HuH-7.5 (cell line): ENCODE measurements at places on chromosomes 12 and 14.

GRCh38 chr12:55970775-55971174 lies 3.1 kb upstream of the RAB5B start:
- no peak for DNase-seq

DNA sequence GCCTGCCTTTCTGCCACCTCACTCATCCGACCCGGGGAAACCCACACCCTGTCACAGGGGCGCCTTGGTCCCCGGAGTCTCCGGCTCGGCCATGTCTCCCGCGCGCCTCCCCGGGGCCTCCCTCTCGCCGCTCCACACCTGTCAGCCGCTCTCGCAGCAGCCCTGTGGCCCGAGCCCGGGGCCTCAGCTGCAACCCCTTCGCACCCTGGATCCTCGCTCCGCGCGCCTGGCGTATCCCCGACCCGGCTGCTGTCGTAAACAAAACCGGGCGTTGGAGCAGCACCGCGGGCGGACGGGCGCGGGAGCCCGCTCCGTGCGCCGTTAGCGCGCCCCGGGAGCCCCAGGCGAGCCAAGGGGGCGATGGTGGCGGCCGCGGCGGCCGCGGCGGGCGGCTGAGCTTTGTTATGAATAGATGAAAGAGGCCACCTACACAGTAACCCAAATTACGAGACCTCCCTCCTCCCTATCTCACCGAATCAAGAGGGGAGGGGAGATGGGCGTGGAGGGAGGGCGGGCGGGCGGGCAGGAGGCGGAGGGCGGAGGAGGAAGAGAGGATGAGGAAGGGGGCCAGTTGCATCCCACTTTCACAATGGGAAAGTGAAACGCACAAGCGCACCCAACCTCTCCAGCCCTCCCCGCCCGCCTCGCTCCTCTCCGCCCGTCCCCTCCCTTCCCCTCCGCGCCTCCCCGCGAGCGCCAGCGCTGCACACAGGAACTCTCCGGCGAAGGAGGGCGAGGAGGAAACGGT lies at the start of gene PLXNC1:
Gene PLXNC1, plus strand, starts transcription at position 587 of the 748 bp plus-strand sequence. CDS start 395 bp downstream, outside the sequence.
- peak; percentile 79 for DNase-seq

DNA sequence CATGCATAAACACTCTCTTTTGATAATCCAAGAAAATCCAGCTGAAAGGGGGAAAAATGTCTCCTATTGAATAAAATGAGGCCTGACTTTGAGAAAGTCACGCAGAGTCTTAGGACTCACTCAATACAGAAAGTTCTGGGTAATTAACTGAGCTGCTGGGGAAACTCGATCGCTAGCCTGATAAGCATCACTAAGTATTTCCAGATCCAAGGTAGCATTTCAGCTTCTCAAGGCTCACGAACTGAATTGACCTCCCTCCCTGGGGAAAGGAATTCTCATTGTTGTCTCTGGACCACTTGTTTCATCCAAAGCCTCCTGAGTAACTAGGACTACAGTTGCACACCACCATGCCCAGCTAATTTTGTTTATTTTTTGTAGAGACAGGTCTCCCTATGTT lies 13.8 kb upstream of the ANAPC5 start:
- no peak for DNase-seq

GRCh38 chr12:83197483-83197914 lies 510.8 kb downstream of the TMTC2 start:
- DNase-seq: no peak

DNA sequence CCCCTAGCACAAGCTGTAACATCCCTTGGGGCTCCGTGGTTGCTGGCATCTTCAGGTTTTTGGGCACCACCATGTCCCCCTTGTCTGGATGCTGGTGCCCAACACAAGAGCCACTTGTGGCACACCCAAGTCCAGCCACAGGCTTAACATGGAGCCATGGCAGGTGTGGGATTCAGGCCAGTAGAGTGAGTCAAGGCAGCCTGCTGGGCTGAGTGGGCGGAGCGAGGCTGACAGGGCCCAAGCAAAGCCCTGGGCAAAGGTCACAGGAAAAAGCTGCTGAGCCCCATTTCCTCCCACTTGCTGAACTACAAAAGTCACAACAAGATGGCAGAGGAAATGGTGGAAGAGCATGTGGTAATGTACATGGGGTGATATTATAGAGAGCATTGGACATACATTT lies 950.7 kb upstream of the FLRT2 start:
- no peak for DNase-seq

DNA sequence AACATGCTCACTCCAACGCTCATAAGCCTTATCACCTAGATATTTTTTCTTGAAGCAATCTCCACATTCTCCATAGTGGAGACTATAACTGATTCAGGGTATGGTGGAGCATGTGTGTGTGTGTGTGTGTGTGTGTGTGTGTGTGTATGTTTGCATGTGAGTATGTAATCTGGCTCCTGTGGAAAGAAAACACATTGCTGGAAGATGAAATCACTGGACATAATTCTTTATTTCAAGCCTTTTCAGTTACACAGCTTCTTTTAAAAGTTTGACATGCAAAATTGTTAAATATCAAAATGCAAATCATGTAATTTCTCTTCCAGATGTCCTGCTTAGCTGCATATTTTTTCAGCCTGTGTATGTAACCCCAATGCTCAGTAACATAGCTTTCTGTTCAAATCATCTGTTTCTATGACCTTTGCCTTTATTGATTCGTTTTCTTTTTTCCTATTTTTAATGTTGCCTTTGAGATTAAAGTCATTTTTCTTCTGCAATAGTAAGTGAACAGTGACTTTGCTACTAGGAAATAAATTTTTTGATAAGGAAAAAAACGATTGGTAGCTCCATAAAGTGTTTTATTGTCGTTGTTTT lies 80.5 kb upstream of the BTG1 start:
- no peak for DNase-seq
